Thymus (tissue), 14 donors: ENCODE measurements at places on chromosomes 2 and 18. TPM values are rescaled to one million over a fixed set of nuclear protein-coding genes. Genes with fewer than 3 reads are reported as not detected.

Gene CPS1
- 1.1 TPM for polyA plus RNA-seq

Gene MAP2
- polyA plus RNA-seq = 5.3 TPM

Gene CTAGE1
- not detected for polyA plus RNA-seq

Gene SLC14A1
- polyA plus RNA-seq = 3.9 TPM

Gene HRH4
- polyA plus RNA-seq = 0.05 TPM

Gene NBEAL1
- 4.4 TPM for polyA plus RNA-seq

Gene FTCDNL1
- 2.2 TPM for polyA plus RNA-seq

Gene UBE2E3
- polyA plus RNA-seq = 93.0 TPM

Gene NEU2
- polyA plus RNA-seq = not detected
